Stimulated activated CD4-positive, alpha-beta T cell treated with anti-CD3 and anti-CD28 coated beads, Interleukin-4, amount 100 ng/mL, for 24 hours (primary cell): ENCODE measurements at places on chromosomes 16 and 17.

DNA sequence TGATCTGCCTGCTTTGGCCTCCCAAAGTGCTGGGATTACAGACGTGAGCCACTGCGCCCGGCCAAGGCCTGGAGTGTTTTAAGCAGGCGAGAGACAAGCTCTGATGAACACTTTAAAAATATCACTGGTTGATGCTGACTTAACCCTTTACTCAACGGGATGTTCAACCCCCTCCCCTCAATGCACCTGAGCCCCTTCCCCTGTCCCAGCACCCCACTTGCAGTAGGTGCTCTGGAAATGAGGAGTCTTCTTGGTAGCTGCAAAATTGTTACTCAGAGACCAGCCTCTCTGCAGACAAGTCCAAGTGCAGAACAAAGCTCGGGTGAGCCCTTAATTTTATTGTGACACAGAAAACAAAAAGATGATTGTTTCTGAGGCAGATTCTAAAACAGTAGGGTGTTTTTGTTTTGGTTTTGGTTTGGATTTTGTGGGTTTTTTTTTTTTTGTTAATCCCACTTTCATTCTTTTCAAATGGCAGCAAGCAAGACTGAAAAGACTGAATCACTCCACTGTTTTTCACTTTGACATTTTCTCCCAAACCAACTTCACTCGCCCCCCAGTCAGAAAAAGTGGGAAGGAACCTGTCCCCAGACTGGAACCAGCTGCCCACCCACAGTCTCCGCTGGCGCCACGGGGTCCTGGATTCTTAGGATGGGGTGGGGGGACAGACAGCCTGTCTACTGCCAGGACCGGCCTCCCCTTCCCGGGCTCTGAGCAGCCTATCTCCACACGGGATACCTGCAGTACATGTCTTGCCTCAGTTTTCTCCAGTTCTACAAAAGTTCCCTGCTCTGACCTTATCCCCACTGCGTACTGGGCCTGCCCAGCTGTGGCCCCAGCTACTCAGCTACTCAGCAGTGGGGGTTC is 5.2 kb upstream of the PLLP start:
- DNase-seq: no peak

DNA sequence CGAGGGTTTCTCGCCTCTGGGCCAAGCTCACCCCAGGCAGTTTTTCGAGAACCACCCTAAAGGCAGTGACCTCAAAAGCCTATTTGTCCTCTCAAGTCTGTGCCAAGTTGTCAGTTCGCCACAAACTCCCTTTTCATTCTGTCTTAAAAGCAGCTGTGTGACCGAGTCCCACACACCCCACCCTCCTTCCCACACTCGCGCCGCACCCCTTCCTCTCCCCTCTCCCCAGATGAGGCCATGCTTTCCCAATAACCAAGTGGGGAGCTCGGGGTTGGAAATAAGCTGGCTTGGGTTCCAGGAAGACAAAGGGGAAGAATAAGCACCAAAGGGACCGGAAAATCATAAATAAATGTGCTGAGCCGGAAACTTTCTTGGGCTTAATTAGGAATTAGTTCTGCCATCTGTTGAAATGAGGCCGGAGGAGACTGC is 36.7 kb downstream of the GRIN2C start:
- no peak for DNase-seq

GRCh38 chr17:306536-307294 is 45.9 kb downstream of the RPH3AL start:
- DNase-seq: no peak

DNA sequence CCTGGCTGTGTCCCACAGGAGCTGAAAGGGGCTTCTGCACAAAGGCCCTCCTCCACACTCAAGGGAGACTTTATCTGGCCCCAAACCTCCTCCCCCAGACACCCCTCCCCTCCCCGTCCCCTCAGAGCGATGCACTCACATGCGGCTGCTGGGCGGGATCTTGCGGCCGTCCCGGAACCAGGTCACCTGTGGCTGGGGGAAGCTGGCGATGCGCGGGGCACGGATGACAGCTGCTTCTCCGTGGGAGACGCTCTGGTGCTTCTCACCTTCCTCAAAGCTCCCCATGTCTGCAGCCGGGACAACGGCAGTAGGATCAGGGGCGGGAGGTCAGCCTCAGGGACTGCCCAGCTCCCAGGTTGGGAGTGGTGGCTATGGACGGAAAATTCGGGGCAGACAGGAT is 144.0 kb upstream of the CDC42EP4 start:
- no peak for DNase-seq

- DNase-seq: no peak
These were observed 237.1 kb upstream of the DYNLRB2 start for GRCh38 chr16:80303691-80304090.

GRCh38 chr17:58253082-58253481 is 14.7 kb downstream of the LPO start:
- DNase-seq: no peak

DNA sequence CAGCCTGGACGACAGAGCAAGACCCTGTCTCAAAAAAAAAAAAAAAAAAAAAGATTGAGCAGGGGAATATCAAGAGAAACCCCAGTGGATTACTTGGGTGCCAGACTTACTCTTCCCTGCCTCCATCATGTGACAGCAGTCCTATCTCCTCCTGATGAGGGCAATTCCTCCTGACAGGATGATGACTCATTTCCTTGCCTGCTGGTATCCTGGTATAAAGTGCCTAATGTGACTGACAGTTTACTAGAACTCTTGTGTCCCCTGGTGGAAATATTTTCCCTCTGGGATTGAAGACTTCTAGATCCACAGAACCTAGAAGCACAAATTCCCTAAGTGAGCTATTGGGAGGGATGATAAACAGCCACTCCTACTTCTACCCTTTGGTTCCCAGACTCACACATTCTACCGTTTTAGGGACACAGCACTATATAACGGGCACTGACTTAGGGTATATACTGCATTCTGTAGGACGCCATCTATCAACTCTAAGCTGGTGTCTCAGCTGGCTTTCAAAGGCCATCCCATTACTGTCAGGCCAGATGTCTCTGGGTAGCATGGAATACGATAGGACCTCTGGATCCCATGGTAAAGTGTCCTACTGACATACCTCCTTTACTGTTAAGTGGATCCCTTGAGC is 114.6 kb upstream of the MED13 start:
- DNase-seq: no peak

DNA sequence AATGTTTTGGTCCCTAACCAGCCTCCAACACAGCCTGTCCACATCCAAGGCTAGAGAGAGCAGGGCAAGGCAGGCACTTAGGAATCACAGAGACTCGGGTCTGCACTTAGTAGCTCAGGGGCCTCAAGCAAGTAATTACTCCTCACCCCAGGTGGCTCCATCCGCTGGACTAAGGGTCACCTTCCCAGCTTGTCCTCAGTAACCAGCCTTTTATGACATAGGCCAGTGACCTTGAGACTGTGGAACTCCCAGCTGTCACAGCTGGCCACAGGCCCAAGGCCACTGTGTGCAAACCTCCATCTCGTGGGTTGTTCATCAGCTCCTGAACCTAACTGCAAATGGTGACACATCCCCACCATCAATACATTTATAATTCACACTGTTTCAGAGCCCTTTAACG is 68.6 kb downstream of the CDYL2 start:
- no peak for DNase-seq

DNA sequence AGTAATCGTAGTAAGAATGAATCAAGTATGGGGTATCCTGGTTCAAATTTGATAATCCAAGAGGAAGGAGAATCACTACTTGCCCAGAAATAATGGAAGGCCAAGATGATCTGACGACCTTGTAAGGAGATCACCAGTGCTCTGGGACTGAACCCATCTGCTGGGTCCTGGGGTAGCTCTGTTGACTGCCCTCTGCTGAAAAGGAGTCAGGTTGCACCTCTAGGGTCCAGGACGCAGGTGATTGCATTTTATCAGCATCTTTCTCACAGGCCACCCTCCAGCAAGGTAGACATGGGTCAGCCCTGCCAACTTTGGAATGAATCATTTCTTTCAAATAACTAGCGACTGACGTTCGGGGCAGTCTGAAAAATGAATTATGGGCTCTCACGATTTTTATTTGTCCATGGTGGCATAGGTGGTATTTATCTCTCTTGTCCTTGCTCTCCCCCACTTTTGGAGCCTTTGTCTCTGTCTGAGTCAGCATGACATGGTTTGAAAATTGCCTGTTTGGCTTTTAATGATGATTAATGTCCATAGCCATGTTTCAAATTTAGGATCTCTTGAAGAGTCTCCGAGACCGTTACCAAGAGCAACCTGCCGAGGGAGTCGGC is 163.7 kb downstream of the MSI2 start:
- no peak for DNase-seq

DNA sequence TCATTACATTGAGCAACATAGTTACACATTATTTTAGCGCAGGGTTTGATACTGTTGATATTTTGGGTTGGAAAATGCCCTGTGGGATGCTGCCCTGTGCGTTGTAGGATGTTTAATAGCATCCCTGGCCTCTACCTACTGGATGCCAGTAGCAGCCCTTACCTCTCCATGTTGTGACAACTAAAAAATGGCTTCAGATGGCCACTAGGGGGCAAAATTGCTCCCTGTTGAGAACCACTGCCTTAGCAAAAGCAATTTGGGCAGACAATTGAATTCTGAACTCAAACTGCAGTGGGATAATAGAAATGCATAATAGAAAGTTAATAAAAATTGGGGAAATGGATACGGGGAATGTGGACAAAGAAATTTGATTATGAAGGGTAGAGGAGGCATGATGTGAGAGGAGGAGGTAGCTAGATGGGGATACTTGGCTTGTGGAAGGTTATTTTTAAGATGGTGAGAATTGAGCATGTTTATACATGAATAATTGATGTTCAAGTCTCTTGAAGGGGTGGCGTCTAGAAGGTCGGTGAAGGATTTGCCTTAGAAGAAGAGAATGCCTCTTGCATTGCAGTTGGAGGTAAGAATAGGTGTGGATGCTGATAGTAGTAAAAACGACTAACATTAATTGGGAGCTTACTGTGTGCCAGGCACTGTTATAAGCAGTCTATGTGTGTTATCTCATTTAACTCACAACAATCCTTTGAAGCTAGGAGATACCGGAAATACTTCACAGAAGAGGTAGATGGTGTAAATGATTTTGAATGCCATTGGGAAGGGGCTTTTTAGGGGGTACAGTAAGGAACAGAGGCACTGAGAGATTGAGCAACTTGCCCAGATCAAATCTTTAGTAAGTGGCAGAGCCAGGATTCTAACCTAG is 19.0 kb downstream of the HEATR9 start:
- DNase-seq: peak; percentile 63

- no peak for DNase-seq
These were observed 46.6 kb upstream of the SLC38A10 start for GRCh38 chr17:81341516-81342268.

DNA sequence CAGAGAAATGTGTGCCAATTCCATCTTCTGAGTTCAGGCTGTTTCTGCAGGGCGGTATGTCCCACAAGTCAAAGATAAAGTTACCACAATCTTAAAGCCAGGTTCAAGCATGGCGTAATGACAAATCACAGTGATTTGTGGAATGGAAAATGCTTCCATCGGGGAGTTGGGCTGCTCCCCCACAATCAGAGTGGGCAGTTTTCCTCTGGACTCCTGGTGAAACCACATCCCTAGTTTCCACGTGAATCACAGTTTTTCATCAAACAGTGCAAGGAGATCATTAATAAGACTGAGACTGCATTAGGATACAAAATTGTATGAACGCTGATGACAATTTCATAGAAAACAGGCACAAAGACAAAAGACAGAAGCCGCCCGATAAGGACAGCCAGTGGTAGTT is 3.6 kb downstream of the LITAF start:
- DNase-seq: no peak

DNA sequence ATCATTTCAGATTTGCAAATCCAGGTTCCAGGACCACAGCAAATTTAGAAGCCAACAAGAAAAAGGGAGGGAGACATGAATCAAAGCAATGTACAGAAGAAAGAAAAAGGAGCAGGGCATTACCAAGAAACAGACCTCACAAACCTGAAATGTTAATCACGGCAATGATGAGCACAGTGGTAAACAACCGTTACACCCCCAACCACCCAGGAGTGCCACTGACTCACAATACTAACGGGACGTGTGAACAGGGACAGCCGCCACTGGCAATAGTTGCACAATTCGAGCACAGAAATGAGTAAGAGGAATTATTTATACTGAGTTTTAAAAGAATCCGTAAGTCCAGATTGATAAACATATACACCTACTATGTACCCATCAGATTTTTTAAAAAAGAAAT is 13.8 kb downstream of the USP22 start:
- peak; percentile 49 for DNase-seq

GRCh38 chr17:36932694-36933511 is 4.4 kb upstream of the LHX1 start:
- DNase-seq: no peak

- DNase-seq: no peak
These were observed 65.8 kb downstream of the SALL1 start for GRCh38 chr16:51085271-51085670.

GRCh38 chr17:28906706-28907438 is 4.0 kb upstream of the DHRS13 start:
- no peak for DNase-seq

- no peak for DNase-seq
These were observed 76.2 kb upstream of the ZFHX3 start for GRCh38 chr16:73124097-73124652.

DNA sequence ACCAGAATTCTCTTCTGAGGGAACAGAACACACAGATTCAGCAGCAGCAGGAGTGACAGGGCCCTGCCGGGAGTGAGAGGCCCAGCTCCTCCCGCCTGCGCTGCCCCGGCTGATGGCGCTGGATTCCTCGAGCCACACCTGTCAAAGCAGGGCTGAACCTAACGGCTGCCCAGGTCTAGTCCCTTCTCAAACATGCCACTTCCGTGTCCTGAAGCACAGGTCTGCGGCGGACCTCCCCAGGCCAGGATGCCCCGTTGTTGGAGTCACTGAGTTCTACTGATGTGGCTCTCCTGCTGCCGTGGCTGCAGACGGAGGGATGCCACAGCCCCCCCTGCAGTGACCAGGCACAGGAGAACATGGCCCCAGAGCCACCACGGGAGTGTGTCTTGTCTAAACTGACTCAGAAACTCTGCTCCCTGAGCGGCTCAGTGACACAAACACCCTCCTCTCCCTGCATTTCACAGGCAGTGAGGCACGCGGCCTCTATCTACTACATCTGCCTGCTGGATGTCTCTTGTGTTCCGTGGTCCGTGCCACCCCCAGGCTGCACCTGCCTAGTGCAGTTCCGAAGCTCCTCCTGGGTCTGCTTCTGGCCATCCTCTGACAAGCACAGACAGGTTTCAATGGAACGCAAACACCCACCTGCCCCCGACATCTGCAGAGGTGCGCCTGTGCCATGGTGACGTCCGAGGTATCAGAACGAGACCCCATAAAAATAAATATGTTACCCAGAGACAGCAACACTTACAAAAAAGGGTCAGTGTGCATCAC is 44.7 kb upstream of the DNAH17 start:
- DNase-seq: no peak

GRCh38 chr17:57459286-57459915 is 203.1 kb downstream of the MSI2 start:
- DNase-seq: peak; percentile 50
